A172 (cell line): ENCODE measurements at places on chromosomes 16 and 17. TPM values are rescaled to one million over a fixed set of nuclear protein-coding genes. Genes with fewer than 3 reads are reported as not detected.

The ADORA2B gene
- total RNA-seq, result 32.1 and 37.2 TPM in 2 replicates

The PABPN1L gene
- not detected in 2 replicates for total RNA-seq

The C17orf58 gene
- 20.0 and 24.2 TPM in 2 replicates for total RNA-seq

The IGF2BP1 gene
- 14.8 and 16.0 TPM in 2 replicates for total RNA-seq

The PLK1 gene
- total RNA-seq, result 56.0 and 62.7 TPM in 2 replicates

The QPRT gene
- 83.7 and 122 TPM in 2 replicates for total RNA-seq

The ZNF469 gene
- 0.55 and 0.91 TPM in 2 replicates for total RNA-seq

The SPNS3 gene
- 1.1 and 1.8 TPM in 2 replicates for total RNA-seq

The CDH3 gene
- total RNA-seq, result 0.07 and 0.34 TPM in 2 replicates

The ACSM2B gene
- not detected in 2 replicates for total RNA-seq

The PROCA1 gene
- total RNA-seq, result 1.2 and 2.0 TPM in 2 replicates

The CDRT15 gene
- total RNA-seq, result not detected in 2 replicates

The TMEM97 gene
- 32.7 and 43.9 TPM in 2 replicates for total RNA-seq

The MAP3K3 gene
- total RNA-seq, result 31.5 and 39.5 TPM in 2 replicates

The PRRT2 gene
- 3.3 and 7.4 TPM in 2 replicates for total RNA-seq
